ENCODE measurements at places on chromosomes 12 and 14.

GRCh38 chr12:109009766-109010165, 11.1 kb downstream of the SVOP start:
- no peak for DNase-seq

- DNase-seq = no peak
Measured at GRCh38 chr12:71938728-71939385, at the start of gene TPH2. TSS of gene TPH2 (plus strand) at chr12:71938845. CDS start at chr12:71938987, 142 bp downstream.

DNA sequence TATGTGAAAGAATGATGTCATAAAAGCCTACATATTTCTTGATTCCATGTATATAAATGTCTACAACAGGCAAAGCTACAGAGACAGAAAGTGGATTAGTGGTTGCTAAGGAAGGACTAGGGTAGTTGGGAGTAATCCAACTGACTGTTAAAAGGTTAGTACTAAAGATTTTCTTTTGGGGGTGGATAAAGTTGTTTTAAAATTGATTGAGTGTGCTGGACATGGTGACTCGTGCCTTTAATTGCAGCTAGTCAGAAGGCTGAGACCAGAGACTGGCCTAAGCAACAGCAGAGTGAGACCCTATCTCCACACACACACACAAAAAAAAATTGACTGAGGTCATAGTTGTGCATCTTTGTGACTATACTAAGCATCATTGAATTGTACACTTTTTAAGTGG, 234.3 kb downstream of the C12orf50 start:
- no peak for DNase-seq

DNA sequence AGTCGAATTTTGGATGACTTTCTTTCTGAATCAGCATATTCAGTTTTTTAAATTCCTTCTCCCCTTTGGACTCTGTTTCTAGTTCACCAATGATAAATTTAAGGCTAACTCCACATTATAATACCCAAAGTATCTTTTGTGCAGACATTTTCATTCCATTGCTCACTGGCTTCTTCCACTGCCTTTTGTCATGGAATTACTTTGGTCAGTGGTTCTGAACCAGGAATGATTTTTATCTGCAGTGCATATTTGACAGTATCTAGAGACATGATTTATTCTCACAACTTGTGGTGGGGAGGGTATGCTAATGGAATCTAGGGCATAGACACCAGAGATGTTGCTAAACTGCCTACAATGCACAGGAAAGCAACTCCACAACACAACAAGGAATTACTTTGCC, 234.4 kb upstream of the PRKD1 start:
- DNase-seq = no peak

GRCh38 chr12:75844985-75845384, 186.6 kb downstream of the PHLDA1 start:
- no peak for DNase-seq
